Uterine smooth muscle cell (primary cell): ENCODE measurements at places on chromosomes 1 and 21. TPM values are rescaled to one million over a fixed set of nuclear protein-coding genes. Genes with fewer than 3 reads are reported as not detected.

DNASE2B gene
- total RNA-seq = not detected in 2 replicates

ANKRD65 gene
- 0.77 and 0.87 TPM in 2 replicates for total RNA-seq

CENPL gene
- total RNA-seq = 15.6 and 34.6 TPM in 2 replicates

ABCA4 gene
- 0.12 and 0.22 TPM in 2 replicates for total RNA-seq

SLFNL1 gene
- total RNA-seq = 0.44 and 0.87 TPM in 2 replicates

TOR3A gene
- total RNA-seq = 38.0 and 41.5 TPM in 2 replicates

MMEL1 gene
- total RNA-seq = 0.22 TPM in 1 of 2 replicates, not detected in the other

PRRX1 gene
- total RNA-seq = 154 and 219 TPM in 2 replicates

TMPRSS3 gene
- not detected in 2 replicates for total RNA-seq

CRP gene
- not detected in 2 replicates for total RNA-seq

OTUD3 gene
- total RNA-seq = 6.2 and 8.7 TPM in 2 replicates
